ENCODE measurements at places on chromosomes 3 and 15.

DNA sequence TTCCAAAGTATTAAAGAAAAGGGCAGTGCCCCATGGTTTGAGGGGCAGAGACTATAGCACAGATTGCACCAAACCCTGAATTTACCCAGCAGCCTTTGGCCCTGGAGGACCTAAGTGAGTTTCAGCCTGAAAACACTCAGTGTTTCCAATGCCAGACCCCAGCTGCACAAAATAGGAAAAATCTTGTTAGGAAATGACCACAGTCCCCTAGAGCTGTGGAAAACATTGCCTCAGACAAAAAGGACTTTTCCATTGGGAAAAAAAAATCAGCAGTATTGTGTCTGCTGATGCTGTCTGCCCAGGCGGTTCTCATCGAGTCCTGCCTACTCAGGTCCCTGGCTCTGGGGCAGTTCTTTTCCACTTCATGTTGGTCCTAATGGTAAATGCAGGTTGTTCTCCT, 121.7 kb upstream of the DLG1 start:
- no peak for DNase-seq

DNA sequence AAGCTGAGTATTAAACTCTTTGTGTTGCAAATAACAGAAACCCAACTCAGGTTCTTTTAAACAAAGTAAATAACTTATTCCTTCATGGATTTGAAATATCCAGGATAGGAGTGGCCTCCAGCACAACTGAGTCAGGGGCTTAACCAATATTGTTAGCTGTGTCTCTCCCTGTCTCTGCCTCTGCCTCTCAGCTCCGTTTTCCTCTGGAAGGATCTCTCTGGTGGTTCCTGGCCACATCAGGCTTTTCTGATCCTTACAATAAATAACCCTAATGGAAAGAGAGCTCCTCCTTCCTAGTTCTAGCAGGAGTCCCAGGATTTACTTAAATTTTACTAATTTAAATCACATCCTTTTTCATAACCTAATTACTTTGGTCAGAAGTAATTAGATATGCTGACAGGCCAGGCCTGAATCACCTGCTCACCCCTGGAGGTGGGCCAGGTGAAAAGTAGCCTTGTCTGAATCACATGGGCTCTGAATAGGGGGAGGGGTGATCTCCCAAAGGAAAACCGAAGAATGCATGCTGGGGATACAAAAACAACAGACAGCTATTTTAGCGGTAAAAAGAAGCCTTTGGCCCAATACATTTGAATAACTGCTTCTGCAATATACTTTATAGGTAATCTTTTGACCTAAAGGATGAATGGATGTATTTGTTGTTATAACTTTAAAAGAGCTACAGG, 75.4 kb downstream of the REC114 start:
- DNase-seq = no peak

DNA sequence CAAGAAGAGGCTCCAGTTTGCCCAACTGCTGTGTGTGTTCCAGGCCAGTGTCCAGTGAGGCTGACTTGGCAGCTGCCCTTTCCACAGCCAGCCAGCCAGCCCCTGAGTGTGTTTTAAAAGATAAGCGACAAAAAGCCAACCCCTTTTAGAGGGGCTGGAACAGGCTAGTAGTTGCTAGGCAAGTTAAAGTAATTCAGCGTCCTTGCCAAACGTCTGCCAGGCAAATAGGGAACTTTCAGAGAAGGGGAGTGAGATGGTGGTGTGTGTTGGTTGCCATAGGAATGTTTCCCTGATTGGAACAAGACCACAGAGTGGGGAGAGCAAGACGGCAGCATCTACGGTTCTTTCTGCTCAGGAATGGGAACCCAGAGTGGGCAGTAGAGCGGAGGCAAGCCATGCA, 86.3 kb downstream of the TMEM108 start:
- no peak for DNase-seq

DNA sequence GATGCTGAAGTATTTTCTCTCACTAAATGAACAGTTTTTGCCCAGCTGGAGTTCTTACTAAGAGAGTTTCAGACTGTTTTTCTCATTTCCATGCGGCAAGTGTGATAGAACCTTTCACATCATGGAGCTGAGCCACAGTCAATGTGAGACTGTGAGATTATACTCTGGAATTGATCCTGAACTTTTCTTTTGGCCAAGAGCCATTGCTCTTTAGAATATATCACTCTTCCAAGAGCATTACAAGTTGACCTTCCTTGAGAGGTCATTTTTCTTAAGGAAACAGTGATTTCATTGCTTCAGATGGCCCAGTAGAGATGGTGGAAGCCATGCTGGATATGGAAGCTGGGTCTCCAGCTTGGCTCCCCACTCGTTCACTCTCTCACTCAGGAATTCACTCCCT, 212.9 kb upstream of the UMPS start:
- no peak for DNase-seq

- no peak for DNase-seq
Measured at GRCh38 chr3:184561913-184562877, 610 bp downstream of the EPHB3 start.

DNA sequence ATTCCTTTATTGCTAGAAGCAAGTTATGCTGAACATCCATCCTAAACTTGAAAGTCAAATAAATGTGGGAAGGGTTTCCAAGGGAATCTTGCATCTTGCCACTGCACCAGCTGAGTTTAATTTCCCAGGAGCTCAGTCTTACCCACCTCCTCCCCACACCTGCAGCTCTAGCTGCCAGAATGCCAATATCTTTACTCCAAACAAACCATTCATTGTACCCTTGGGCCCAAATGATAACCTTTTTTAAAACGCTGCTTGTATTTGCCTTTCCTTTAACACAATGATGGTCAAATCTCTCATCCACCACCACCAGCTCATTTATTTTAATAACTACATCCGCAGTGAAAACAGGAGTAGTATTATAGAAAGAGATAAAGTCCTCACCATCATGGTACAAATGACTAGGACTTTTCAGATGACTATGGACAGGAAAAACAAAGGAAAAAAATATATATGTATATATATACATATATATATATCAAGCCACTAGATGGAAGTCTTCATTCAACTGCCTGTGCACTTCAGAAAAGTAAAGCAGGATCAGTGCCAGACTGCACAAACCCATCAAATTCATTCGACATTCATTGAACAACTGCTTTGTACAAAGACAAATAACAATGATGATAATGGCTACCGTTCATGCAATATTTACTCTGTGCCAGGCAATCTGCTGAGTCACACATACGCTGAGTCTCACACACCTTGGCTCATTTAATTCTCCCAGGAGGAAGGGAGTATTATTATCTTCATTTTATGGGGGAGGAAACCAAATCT, 44.0 kb downstream of the BFSP2 start:
- no peak for DNase-seq

DNA sequence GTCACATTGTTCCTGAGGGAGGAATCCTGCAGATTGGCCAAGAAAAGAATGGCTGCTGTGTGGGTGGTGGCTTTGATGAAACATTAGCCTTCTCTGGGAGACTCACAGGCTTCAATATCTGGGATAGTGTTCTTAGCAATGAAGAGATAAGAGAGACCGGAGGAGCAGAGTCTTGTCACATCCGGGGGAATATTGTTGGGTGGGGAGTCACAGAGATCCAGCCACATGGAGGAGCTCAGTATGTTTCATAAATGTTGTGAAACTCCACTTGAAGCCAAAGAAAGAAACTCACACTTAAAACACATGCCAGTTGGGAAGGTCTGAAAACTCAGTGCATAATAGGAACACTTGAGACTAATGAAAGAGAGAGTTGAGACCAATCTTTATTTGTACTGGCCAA, 6.1 kb downstream of the PTX3 start:
- DNase-seq = no peak

DNA sequence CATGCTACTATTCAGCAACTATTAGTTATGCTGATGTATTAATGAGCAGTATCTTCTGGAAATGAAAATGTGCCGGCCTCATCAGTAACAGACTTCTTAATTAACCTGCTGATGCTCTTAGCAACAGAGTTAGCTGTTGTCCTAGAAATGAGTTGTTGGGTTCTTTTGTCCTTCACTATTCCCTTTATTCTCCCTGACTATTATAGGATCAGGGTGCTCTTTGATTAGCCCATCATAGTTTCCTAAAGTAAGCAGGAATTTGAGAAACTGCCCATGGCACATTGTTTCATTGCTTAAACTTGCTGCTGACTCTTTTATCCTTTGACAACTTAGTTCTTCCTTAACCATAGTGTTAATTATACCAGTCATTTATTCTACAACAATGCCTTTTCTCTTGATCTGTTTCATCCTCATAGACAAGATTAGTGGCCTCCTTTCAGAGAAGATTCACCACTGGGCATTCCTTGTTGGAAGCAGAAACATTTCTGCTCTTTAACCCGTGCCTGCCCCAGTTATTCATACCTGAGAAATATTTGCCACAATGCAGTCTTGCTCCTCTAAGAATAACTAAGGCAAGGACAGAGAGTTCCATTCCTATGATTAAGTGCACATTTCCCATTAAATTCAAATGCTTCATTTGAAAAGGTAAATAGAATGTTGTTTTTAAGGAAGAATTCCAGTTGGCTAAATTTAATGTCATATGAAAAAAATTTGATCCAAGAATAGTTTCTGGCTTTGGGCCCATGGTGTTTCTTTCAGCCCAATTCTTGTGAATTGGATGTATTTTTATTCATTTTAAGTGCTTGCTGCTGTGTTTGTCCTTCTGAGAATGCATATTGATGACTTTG, 573.3 kb upstream of the TBL1XR1 start:
- DNase-seq = no peak

DNA sequence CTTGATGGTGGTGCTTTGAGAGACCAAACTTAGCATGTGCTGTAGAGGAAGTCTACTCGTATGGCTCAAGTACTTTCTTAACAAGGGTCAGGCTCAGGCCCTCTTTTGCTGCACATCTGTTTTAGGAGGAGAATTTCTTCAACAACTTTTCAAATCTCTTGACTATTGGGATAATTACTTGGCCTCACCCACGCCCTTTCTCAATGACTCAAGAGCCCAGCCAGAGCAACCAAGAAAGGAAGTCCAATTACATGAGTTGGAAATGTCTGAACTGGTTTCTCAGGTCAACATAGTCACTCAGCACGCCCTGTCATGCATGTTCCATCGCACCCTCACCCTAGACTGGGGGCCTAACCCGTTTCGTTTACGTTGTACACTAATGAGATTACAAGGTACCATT, 44.8 kb upstream of the UMPS start:
- DNase-seq = no peak

DNA sequence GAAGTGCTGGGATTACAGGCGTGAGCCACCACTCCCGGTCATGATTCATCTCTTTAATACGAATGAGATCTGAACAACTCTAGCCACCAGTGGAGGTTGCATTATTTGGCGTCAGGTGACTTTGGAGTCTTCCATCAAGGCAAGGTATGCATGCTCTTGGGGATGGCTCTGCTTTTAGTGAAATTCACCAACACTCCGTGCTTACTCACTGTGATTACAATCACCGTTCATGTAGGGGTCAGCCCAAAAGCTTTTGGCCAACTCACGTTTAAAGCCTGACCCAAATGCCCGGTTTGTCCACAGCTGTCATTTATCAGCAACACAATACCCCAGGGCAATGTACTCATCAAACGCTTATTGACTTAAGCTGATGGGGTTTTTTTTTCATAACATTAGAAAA, 155.4 kb downstream of the PDZRN3 start:
- no peak for DNase-seq

- DNase-seq = no peak
Measured at GRCh38 chr3:38473229-38473628, 19.5 kb downstream of the ACVR2B start.

DNA sequence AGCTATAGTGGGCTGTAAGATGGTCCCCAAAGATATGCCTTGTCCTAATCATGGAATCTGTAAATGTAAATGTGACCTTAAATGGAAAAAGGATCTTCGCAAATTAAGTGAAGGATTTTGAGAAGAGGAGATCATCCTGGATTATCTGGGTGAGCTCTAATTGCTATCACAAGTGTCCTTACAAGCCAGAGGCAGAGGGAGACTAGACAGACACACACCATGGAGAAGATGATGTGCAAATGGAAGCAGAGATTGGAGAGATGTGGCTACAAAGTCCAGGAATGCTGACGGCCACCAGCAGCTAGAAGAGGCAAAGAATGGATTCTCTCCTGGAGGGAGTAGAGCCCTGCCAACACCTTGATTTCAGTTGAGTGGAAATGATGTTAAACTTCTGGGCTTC, 102.3 kb upstream of the PROK2 start:
- DNase-seq = no peak

DNA sequence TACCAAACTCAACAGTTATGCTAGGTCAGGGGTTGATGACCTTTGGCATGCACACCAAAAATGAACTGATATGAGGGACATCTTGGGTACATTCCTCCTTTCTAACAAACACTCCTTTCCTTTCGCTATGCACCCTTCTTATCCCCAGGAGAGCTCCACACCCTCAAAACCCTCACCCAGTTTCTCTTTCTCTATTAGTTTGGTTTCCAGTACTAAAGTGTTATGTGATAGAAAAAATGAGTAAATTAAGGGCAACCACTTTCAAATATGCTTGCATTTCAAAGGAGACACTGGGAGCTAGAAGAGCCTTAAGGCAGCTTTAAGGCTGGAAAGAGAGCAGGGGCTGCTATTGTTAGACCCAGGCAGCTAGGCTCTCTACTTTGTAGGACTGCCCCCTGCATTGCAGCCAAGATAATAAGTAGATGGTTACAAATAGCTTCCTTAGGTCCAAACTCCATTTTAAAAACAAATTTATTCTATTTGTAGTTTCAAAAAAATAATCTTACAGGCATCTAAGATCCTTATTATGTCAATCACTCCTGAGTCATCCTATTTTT, 244.3 kb downstream of the ZIC1 start:
- DNase-seq = no peak

DNA sequence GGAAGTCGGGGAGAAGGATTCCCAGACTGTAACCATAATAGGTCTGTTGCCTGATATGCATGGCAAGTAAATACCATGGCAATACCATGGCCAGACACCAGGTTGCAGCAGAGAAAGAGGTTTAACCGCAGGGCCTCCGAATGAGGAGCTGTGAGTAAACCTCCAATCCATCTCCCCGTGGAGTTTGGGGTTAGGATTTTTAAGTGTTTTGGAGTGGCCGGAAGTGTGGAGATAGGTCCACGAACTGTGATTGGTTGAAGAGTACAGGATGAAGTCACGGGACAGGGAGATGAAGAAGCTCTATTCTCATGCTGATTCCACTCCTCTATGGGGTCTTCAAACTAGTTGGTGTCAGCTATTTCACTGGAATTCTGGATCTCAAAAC, 127.9 kb downstream of the ST8SIA2 start:
- peak; percentile 10 for DNase-seq

DNA sequence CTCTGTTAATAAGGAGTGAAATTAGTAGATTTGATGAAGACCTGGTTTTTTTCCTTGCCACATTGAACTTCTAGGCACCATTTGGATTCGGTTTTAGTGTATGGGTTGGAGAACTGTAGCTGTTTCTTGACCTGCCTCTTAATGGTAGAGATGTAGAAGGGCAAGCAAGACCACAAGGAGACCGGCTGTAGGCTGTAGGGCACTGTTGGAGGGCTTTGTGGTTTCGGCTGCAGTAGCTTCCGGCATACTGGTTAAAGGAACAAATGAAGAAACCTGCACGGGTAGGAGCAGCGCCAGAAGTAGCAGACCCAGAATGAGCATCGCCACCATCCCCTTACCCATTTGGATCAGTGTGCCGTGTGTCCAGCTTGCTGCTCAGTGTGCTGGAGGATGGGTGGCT, 7.9 kb downstream of the PCLAF start:
- no peak for DNase-seq

Measured in activated T-cell treated with anti-CD3 and anti-CD28 coated beads, Interleukin-2, amount 50 U/mL, for 4 hours (primary cell).